GM13976 (cell line): ENCODE measurements at places on chromosomes 12 and 14.

GRCh38 chr12:58681730-58682129 is 238.6 kb downstream of the LRIG3 start:
- no peak for DNase-seq

DNA sequence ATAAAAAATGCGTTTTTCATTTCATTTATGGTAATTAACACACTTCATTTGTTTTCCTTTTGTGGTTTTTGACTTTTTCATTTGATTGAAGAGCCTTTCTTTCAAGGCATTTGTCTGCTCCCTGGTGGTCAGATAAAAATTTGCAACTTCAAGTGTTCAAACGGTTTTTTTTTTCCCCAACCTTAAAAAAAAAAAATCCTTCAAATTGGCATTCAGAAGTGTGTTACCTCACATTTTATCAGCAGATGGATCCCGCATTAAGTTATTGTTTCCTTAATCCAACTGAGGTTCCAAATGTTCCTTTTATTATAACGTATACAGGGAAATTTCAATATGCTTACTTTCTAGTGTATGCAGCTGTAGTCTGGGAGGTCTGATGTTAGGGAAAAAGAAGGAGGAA is 47.2 kb downstream of the MYF5 start:
- DNase-seq, result no peak

GRCh38 chr12:103139876-103140275 is 182.4 kb downstream of the ASCL1 start:
- no peak for DNase-seq

DNA sequence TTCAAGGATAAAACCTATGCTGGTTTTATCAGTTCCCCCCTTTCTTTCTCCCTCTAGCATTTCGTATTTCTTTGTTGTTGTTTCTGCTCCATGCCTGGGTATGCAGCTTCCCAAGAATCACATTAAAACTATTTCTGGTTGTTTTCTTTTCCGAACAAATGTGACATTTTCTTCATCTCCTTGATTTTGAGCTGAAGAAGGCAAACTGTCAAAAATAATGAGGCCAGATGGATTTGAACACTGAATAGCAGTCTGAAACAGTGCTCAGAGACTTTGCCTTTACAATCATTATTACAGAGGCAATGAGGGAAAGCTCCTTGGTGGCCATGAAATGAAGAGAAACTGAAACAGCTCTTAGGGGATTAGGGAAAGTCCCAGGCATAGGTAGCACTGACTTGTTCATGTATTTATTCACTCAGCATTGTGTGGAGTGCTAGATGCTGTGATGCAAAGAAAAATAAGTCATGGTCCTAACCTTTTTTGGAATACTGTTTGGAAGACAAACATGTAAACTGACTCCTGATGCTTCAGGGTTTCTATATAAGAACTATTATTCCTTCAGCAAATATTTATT is 319.5 kb downstream of the FUT8 start:
- peak; percentile 59 for DNase-seq

GRCh38 chr14:104395941-104396681 is 183.5 kb upstream of the C14orf180 start:
- DNase-seq, result peak; percentile 14

DNA sequence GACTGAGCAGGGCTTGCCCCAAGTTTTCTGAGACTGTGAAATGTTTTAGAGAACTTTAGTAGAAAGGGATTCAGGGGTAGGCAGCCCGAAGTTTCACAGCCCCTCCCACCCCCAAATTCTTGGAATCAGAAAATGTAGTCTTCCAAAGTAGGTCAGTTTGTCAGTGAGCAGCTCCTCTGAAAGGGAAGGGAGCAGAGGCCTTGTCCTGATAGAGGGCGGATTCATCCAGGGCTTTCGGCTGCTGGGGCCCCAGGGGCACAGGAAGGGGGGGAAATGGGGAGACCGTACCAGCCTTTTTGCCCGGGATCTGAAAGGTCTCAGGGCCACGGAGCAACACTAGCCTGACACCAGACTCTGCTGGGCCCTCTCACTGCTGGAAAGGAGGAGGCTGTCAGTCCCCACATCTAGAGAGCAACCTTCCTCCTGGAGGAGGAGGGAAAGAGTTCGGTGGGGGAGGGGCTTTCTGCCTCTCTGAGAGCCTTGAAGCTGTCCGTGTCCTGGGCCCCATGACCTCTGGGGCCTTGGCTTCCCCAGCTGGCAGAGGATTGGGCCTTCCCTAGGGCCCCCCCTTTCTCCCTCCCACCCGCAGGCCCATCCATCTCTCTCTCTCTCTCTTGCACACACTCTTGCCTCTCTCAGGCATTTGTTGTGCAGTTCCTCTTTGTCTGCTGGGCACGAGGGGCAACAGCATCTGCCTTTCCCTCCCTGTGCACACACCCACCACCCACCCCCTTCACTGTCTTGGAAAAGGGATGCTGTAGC is at the start of gene IKZF4:
Gene IKZF4 (plus strand): TSS at position 621 of the 762 bp plus-strand sequence. CDS start 451 bp downstream, outside the sequence.
- no peak for DNase-seq

DNA sequence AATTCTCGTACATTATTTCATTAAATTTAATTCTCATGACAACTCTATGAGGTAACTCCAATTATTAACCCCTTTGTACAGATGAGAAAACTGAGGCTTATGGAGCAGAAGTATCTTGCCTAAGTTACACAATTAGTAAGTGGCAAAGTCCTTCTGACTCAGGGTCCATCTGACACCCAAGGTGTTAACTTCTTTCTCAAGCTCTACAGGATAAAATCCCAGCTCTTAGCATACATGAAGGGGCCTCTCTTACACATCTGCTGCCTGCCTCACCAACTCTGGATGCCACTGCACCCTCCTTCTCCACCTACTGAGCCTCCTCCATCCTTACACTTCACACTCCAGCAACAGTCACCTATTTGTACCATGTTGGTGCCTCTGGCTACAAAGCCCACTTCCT is 4.3 kb upstream of the KRT72 start:
- no peak for DNase-seq

DNA sequence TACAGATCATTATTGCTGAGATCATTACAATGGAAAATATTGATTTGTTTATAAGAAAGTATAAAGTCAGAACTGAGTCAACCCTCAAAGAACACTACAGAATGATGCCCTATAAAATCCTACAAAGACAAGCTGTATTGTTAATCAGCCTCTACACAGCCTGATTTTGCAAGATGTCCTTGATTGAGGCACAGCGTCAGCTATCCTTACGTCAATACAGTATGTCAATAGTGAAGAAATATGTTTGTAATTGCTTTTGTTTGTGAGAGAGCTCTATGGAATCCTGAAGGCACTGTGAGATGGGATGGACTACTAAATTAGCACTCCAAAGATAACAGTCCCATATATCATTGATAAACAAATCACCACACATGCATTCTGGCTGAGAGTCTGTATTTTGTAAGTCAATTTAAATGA is 70.7 kb downstream of the RASSF9 start:
- DNase-seq, result no peak

DNA sequence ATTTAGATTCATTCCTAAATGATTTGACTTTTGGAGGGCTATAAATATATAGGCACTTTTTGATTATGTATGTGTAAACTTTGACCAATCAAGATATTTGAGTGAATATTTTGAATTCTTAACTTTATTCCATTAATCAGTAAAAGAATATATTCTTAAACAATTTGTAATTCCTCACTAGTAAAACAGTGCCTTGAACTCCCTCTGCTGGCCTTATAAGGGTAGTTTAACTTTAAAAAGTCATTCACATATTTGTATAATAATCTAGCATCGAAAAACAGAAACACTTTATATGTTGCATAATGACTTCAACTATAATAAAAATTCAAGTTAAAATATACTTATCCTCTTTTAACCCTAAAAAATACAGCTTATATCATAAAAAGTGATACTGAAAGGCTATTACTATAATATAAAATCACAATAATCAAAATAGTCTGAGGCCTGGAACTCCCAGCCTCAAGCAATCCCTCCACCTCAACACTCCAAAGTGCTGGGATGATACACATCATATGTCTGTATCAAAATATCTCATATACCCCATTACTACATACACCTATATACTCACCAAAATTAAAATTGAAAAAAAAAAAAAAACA is 31.2 kb downstream of the CCDC59 start:
- peak; percentile 11 for DNase-seq

GRCh38 chr12:11154400-11154925 is 16.5 kb upstream of the SMIM10L1 start:
- no peak for DNase-seq
